ENCODE measurements at places on chromosomes 2 and 18.

GRCh38 chr18:66632756-66633155 is 28.9 kb upstream of the CDH19 start:
- DNase-seq: no peak

GRCh38 chr2:103028181-103028580 is 266.4 kb downstream of the TMEM182 start:
- no peak for DNase-seq

- DNase-seq: no peak
These were observed 73.5 kb downstream of the VAPA start for GRCh38 chr18:9987345-9987744.

DNA sequence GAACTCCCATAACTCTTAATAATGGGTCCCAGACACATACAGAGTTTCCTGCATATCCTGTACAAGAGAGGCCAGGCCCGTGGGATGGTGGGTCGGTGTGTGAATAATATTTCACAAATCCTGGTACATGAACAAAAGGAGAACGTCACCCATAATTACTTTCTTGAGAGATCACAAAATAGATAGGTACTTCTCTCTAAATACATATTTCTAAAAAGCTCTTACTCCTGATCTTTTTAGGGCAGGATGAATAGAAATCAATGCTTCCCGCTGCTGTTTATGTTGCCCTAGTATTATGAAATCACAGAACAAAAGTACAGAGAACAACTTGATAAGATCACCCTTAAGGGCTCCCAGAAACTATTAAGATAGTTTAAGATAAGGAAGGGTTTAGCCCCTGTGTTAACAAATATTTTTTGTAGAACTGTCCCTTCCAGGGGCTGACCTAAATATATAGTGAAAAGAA is 5.4 kb downstream of the IRS1 start:
- DNase-seq: no peak

- DNase-seq: no peak
These were observed 104.8 kb downstream of the ST6GAL2 start for GRCh38 chr2:106781196-106781595.

GRCh38 chr2:20143263-20143662 is 81.7 kb downstream of the SDC1 start:
- DNase-seq: no peak

DNA sequence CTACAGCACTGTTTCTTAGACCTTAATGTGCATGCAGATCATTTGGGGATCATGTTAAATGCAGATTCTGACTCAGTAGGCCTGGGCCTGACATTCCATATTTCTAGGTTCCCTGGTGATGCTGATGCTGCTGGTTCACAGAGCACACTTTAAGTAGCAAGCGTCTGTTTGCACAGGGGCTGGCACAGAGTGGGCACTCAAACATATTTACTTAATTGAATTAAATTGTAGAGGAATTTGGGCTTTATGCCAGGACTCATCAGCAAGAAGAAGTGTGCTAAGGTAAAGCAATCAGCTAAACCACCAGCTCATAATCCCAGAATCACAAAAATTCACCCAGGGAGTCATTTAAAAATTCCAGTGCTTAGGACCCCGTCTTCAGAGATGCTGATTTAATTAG is 25.1 kb upstream of the INPP4A start:
- DNase-seq: no peak

DNA sequence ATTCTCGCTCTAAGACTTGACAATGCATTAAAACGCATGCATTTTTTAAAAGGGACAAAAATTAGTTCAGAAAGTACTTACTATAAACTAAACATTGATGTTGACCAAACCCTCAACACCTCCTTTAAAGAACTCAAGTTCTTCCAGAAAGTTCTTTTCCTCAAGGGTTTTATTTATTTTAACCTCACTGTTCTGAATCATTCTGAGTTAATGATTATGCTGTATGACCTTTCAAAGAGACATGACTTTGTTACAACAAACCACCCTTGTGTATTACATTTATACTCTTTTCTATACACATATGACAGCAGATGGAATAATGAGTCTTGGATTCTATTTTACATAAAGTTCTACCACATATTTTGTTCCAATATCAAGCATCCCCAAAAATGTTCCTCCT is 139.8 kb upstream of the CCDC150 start:
- no peak for DNase-seq
